ENCODE measurements at places on chromosomes 11 and 22.

DNA sequence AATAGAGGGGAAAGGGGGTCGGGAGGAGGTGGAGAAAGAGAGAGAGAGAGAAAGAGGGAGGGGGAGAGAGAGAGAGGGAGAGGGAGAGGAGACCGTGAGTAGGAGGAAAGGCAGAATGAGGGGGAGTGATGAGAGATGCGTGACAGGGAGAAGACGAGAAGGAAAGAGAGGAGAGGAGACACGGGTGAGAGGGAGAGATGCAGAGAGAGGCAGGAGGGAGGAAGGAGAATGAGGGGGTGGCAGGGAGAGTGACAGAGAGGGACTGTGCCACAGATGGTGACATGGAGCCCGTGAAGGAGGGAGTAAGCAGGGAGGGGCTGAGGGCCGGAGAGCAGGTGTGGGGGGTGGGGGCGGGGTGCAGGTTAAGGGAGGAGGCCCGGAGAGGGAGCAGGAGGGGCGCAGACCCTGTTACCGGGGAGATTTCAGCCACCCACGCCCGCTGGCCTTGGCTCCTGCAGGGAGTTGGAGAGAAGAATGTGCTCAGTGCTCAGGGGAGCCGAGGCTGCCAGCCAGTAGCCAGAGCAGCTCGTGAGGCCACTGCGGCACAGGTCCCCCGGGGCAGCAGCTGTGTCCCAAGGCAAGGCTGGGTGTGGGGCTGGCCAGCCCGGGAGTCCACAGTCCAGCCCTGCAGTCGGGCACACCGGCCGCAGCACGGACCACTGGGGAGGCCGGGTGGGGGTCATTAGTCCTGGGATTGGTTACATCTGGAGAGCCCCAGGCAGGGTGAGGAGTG lies at the start of gene SSTR3:
SSTR3 (minus strand) TSS at position 304 of the 733 bp plus-strand sequence. CDS start 4,674 bp downstream, outside the sequence.
- H3K27ac ChIP-seq = no peak within 1 kb of the TSS
- no peaks in the 10 kb centered on the region for H3K27me3 ChIP-seq
- DNase-seq = no peak
- no peak within 1 kb of the TSS for H3K4me3 ChIP-seq
- H3K4me1 ChIP-seq = peaks cover 46% of the 10 kb centered on the region

GRCh38 chr22:24289741-24290163 lies 19.1 kb downstream of the SPECC1L start:
- no peaks in the 10 kb centered on the region for H3K27me3 ChIP-seq
- no peak overlapping the region for H3K4me3 ChIP-seq
- no peaks in the 10 kb centered on the region for H3K36me3 ChIP-seq

DNA sequence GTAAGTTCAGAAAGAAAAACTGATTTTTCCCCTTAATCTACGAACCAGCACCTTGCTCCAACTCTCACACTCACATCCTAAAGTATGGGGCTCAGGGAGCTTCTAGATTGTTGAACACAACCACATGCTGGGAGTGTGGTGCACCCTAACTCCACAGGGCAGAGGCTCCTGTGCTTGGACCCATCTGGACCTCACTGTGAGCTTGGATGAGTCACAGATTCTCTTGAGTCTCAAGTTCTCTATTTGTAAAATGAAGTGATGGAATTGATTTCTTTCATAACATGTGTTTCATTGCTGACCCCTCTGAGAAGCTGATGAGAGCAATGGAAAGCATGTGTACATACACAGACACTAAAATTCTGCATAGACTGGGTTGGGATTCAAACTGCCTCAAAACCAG lies 109.7 kb downstream of the PGR start:
- no peaks in the 10 kb centered on the region for H3K36me3 ChIP-seq

GRCh38 chr11:34426766-34427185 lies 12.0 kb upstream of the CAT start:
- H3K36me3 ChIP-seq = no peaks in the 10 kb centered on the region
- no peak overlapping the region for H3K4me3 ChIP-seq
- no peaks in the 10 kb centered on the region for H3K27me3 ChIP-seq
- no peaks in the 10 kb centered on the region for H3K4me1 ChIP-seq

DNA sequence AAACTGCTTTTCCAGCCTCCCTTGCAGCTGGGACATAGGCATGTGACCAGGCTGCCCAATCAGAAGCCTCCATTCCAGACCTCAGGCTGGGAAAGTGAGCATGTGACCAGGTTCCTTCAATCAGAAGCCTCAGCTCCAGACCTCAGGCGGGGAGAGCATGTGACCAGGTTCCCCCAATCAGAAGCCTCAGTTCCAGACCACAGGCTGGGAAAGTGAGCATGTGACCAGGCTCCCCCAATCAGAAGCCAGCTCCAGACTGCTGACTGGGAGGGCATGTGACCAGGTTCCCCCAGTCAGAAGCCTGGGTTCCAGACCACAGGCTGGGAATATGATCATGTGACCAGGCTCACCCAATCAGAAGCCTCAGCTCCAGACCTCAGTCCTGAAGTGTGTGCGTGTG lies 11.7 kb upstream of the IL2RB start:
- DNase-seq = no peak
- no peaks in the 10 kb centered on the region for H3K36me3 ChIP-seq
- H3K27me3 ChIP-seq = no peaks in the 10 kb centered on the region
- H3K4me1 ChIP-seq = peaks cover 88% of the 10 kb centered on the region

DNA sequence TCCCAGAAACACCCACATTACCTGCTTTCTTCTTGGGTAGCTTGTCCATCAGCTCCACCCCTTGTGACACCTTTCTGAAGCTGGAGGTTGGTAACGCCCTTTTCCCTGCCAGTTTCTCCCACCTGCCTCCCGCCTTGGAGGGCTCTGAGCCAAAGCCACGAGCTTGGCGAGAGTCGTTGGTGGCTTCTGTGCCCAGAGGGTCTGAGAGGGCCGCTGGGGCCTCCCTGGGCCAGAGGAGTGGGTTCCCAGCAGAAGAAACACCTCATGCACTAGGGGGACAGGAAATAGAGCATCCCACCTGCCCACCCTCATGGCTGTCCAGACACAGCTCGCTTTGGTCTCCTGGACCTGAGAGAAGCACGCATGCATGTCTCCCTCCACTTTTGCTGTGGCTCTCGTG lies 37.9 kb downstream of the B3GAT1 start:
- no peak overlapping the region for H3K27ac ChIP-seq
- H3K4me1 ChIP-seq = no peaks in the 10 kb centered on the region
- no peaks in the 10 kb centered on the region for H3K36me3 ChIP-seq
- no peaks in the 10 kb centered on the region for H3K27me3 ChIP-seq
- DNase-seq = no peak

DNA sequence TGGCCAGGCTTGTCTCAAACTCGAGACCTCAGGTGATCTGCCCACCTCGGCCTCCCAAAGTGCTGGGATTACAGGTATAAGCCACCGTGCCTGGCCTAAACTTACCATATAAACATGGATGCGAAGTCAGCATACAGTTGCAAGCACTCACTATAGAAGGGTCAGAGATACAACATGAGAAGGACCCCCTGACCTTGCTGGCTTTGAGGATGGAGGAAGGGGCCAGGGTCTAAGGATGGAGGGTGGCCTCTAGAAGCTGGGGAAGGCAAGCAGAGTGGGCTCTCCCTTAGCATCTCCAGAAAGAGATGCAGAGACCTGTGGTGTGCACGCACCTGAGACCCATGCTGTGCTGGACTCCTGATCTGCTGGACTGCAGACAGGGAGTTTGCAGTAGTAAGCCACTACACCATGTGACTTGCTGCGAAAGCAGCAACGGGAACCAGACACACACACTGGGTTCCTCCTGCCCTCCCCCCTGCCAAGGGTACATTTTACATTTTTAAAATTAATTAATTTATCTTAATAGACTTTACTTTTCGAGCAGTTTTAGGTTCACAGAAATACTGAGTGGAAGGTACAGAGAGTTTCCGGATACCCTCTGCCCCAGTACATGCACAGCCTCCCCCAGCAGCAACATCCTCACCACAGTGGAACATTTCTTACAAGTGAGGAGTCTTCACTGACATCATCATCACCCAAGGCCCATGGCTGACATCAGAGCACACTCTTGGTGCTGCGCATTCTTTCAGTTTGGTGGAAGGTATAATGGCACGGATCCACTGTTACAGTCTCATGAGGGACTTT lies 170.1 kb upstream of the B3GAT1 start:
- DNase-seq = no peak
- no peaks in the 10 kb centered on the region for H3K36me3 ChIP-seq
- H3K4me3 ChIP-seq = no peak overlapping the region
- peaks cover 30% of the 10 kb centered on the region for H3K27me3 ChIP-seq
- H3K4me1 ChIP-seq = peaks cover 20% of the 10 kb centered on the region

DNA sequence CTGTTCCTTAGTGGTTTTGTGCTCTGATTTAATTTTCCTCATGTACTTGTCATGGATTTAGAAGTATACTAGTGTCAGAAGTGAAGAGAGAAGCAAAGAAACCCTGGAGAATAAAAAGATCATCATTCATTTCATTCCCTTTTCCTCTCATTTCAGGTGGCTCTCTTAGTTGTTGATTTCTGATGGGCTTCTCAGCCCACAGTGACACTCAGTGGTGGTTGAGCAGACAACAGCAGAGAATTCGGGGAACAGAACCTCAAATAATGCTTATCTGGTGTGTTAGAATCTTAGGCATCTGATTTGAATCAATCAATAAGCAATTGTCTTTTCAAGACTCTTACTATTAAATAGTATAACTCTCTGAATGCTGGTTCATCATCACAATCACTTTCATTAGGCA lies 1289.4 kb downstream of the FAM181B start:
- DNase-seq = no peak
- H3K36me3 ChIP-seq = no peaks in the 10 kb centered on the region
- H3K4me3 ChIP-seq = no peak overlapping the region
- no peaks in the 10 kb centered on the region for H3K4me1 ChIP-seq

- no peak for DNase-seq
- no peaks in the 10 kb centered on the region for H3K27me3 ChIP-seq
- no peaks in the 10 kb centered on the region for H3K4me1 ChIP-seq
- H3K36me3 ChIP-seq = no peaks in the 10 kb centered on the region
These were observed 834.6 kb downstream of the JRKL start for GRCh38 chr11:97224396-97224795.
